ENCODE measurements at places on chromosomes 12 and 14. TPM values are rescaled to one million over a fixed set of nuclear protein-coding genes. Genes with fewer than 3 reads are reported as not detected.
A peak's percentile ranks its signal among the peaks of the same experiment; 100 is the strongest.

The TMPRSS12 gene
- total RNA-seq: 6.8 TPM

- no peak overlapping the region for H3K4me3 ChIP-seq
- DNase-seq: no peak
- H3K27me3 ChIP-seq: no peaks in the 10 kb centered on the region
- peak overlapping the region; percentile 44 for H3K27ac ChIP-seq
Measured at GRCh38 chr14:102523200-102523568, 13.6 kb upstream of the ANKRD9 start.

- no peaks in the 10 kb centered on the region for H3K36me3 ChIP-seq
- H3K4me3 ChIP-seq: no peak overlapping the region
- peaks cover 18% of the 10 kb centered on the region for H3K4me1 ChIP-seq
- DNase-seq: no peak
- no peaks in the 10 kb centered on the region for H3K27me3 ChIP-seq
Measured at GRCh38 chr12:4302881-4303280, 18.1 kb upstream of the TIGAR start.

The KCNJ8 gene
- 2.0 TPM for total RNA-seq

DNA sequence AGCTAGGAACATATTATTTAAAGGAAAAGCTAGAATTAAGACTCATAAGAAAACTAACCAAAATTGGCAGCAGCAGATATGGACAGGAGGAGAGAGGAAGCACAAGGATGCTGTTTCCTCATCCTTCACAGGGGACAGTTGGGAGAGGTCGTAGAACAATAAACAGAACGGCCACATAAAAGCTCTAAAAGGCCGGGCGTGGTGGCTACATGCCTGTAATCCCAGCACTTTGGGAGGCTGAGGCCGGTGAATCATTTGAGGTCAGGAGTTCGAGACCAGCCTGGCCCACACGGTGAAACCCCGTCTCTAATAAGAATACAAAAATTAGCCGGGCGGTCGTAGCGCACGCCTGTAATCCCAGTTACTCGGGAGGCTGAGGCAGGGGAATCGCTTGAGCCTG, 10.5 kb downstream of the TCL1B start:
- H3K27me3 ChIP-seq: no peaks in the 10 kb centered on the region
- H3K4me1 ChIP-seq: no peaks in the 10 kb centered on the region
- DNase-seq: no peak
- H3K4me3 ChIP-seq: no peak overlapping the region
- no peak overlapping the region for H3K27ac ChIP-seq

DNA sequence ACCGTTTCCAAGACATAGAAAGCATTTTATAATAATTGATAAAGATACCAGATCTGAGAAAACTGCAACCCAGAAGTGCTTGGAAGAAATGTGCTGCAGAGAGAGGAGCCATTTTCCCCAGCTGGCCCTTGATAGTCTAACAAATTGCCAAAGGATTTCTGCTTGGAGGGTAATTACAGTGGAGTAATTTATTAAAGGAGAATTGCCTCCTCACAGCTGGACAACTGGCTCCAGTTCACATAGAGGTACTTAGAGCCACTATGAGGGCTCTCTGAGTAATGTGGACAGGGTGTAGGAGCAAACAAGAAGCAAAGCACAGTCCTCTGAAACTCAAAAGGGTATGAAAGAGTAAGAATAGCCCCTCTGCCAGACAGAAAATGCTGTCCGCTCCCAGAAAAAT, 335.6 kb downstream of the SYT1 start:
- no peaks in the 10 kb centered on the region for H3K36me3 ChIP-seq
- H3K4me3 ChIP-seq: no peak overlapping the region
- no peak for DNase-seq
- no peaks in the 10 kb centered on the region for H3K4me1 ChIP-seq
- no peaks in the 10 kb centered on the region for H3K27me3 ChIP-seq

DNA sequence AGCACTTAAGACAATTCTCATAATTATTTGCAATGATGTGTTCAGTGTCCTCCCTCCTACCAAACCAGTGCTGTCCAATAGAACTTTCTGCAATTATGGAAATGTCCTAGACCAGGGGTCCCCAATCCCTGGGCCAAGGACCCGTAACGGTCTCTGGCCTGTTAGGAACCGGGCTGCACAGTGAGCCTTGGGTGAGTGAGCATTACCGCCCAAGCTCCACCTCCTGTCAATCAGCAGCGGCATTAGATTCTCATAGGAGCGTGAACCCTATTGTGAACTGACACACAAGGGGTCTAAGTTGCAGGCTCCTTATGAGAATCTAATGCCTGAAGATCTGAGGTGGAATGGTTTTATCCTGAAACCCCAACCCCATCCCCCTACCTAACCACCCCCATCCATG, 3.9 kb downstream of the SVOP start:
- H3K36me3 ChIP-seq: no peaks in the 10 kb centered on the region
- no peaks in the 10 kb centered on the region for H3K27me3 ChIP-seq
- no peak overlapping the region for H3K27ac ChIP-seq
- H3K4me1 ChIP-seq: peaks cover 3% of the 10 kb centered on the region
- no peak overlapping the region for H3K4me3 ChIP-seq
- no peak for DNase-seq

GRCh38 chr14:44316647-44317440, 190.2 kb downstream of the FSCB start:
- H3K27me3 ChIP-seq: no peaks in the 10 kb centered on the region
- no peak overlapping the region for H3K27ac ChIP-seq
- H3K4me1 ChIP-seq: no peaks in the 10 kb centered on the region
- H3K36me3 ChIP-seq: no peaks in the 10 kb centered on the region

DNA sequence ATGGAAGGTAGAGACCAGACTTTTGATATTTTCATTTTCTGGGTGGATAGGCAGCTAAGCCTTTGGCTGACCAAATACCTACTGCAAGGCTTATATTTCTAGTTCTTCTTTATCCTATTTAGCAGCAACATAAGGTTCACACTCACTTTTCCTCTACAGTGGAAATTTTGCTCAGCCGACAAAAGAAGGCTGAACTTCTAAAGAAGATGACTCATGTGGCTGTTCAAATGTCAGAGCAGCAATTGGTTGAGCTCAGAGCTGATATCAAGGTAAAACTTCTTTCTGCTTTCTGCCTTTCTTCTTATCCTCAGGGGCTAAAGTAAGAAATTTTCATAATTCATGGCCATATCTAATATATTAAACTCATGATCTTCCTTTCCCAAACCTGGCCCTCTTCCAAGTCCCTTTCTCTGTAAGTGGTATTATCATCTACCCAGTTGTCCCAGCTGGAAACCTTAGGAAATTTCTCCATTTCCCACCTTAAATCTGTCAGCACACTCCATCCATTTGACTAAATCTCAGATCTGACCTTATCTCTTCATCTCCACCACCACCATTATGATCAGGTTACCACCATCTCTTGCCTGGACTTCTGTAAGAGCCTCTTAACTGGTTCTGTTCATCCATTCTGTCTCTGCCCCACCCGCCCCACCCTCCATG, 19.8 kb upstream of the KCNH3 start:
- H3K36me3 ChIP-seq: no peaks in the 10 kb centered on the region
- H3K4me1 ChIP-seq: no peaks in the 10 kb centered on the region
- no peak for DNase-seq
- H3K27ac ChIP-seq: no peak overlapping the region
- H3K4me3 ChIP-seq: no peak overlapping the region
- no peaks in the 10 kb centered on the region for H3K27me3 ChIP-seq

The ABCC9 gene
- total RNA-seq: 2.7 TPM

DNA sequence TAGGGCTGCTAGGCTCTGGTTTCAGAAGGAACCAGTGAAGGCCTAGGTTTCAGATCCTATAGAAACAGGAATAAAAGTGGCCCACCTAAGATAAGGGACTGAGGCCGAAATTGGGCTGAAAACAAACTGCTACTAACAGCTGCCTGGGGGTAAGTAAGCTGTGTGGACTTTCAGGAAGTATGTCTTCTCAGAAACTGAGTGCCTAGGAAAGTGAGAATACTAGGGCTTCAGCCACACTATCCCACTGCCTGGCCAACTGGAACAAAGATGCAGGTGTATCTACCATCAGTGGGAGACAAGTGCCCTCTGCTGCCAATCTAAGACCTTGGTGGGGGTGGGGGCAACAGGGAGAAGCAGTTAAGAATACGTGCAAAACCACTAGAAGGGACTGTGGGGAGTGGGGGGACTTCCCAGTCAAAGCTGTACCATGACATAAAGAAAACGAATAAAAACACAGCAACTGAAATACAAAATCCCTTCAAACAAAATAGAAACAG, 82.5 kb downstream of the MED13L start:
- H3K27ac ChIP-seq: no peak overlapping the region
- no peaks in the 10 kb centered on the region for H3K36me3 ChIP-seq
- H3K27me3 ChIP-seq: no peaks in the 10 kb centered on the region
- H3K4me1 ChIP-seq: peaks cover 22% of the 10 kb centered on the region
- H3K4me3 ChIP-seq: no peak overlapping the region

DNA sequence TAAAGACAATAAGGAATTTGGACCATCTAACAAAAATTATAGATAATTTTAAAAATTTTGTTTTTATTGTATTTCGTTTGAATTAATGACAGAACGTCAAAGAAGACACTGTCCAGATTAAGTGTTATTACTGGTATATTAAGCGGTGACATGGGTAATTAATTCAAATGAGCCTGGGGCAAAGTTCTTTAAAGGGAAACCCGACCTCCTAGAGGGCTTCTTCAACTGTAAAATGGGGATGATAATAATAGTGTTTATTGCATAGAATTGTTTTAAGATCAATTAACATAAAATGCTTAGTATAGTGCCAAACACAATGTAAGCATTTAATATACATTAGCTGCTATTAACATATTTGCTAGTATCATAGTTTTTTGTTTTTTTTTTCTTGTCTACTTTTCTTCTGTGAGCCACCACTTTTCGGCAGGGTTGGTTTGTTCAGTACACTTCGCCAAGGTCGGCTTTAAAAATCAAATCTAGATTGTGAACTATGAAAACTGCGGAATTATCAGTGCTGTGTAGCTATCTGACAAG, 514 bp upstream of the LARP4 start:
- no peak for DNase-seq
- H3K4me3 ChIP-seq: peak overlapping the region; percentile 87
- no peaks in the 10 kb centered on the region for H3K27me3 ChIP-seq
- peak overlapping the region; percentile 95 for H3K27ac ChIP-seq
- peaks cover 8% of the 10 kb centered on the region for H3K4me1 ChIP-seq

DNA sequence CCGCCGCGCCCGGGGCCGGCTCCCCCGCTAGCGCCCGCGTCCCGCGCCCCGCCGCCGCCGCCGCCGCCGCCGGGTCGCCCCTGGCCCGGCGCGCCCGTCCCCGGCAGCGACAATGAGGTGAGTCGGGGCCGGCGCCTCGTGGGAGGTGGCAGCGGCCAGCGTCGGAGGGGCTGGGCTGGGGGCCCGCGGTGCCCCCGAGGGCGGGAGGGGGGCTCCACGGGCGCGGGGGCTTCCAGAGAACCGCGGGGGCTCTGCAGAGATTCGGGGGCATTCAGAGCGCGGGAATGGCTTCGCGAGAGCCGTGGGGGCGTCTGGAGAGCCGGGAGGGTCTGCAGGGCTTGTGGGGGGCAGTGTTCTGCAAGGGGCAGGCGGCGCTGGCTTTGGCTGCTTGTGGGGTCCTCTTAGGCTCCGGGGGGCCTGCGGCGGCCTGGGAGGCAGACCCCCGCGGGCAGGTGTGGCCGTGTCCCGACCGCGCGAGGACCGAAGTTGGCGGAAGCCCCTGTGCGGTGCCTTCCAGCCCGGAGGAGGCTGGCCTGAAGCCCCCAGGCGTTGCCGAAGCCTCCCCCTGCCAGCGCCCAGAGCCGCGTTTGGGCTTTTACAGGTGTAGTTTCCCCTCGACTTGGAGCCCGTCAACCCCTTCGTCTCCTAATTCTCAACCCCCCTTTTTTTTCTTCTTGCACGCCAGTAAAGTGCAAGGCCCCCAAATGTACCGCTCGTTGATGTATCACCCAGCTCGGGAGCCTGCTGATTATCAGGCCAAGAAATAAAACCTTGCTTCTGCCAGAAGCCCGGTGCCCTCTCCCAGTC, 93.1 kb upstream of the EVL start:
- H3K4me3 ChIP-seq: peak overlapping the region; percentile 77
- H3K4me1 ChIP-seq: peaks cover 26% of the 10 kb centered on the region
- DNase-seq: no peak

- no peaks in the 10 kb centered on the region for H3K27me3 ChIP-seq
- H3K27ac ChIP-seq: no peak overlapping the region
- no peaks in the 10 kb centered on the region for H3K36me3 ChIP-seq
- no peak for DNase-seq
Measured at GRCh38 chr12:121717041-121717699, 4.6 kb downstream of the TMEM120B start.

- H3K27ac ChIP-seq: no peak overlapping the region
- no peak overlapping the region for H3K4me3 ChIP-seq
- H3K4me1 ChIP-seq: no peaks in the 10 kb centered on the region
- DNase-seq: no peak
- no peaks in the 10 kb centered on the region for H3K36me3 ChIP-seq
Measured at GRCh38 chr12:47065546-47065945, 13.9 kb upstream of the PCED1B start.

DNA sequence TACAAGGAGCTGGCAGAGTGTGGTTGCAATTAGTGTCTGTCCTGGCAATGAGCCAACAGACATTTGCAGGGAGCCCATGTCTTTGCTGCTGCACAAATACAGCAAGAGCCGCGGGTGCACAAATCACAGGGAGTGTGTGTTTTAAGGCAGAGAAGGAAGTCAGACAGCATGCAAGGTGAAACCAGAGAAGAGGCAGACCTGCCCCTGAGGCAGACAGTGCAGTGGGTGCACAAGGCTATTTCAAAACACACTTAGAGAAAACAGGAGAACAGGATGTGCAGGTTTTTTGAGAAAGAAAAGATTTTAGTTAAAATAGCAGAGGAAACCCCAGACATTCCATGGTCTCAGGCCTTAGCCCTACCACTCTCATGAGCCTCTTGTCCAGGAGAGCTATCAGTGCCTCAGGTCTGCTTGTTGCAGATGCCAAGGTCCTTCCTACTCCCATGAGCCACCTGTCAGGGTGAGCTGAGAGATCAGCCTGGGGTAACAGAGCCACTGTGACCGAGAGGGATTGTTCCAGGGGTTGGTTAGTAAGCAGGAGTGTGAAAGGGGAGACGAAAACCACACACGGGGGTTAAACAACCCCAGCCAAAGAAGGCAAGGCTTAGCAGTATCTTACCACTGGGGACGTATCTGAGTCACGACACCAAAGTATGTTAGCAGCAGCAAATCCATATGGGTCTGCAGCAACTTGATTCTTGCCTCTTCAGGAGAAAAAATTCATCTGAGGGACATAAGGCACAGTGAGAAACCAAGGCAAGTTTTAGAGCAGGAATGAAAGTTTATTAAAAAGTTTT, 78.1 kb downstream of the C14orf132 start:
- peaks cover 17% of the 10 kb centered on the region for H3K4me1 ChIP-seq
- no peak overlapping the region for H3K4me3 ChIP-seq
- H3K27me3 ChIP-seq: no peaks in the 10 kb centered on the region
- DNase-seq: no peak
- no peaks in the 10 kb centered on the region for H3K36me3 ChIP-seq
